ENCODE measurements at places on chromosomes 7 and 10.

- DNase-seq = no peak
These were observed 140.8 kb downstream of the ETV1 start for GRCh38 chr7:13848681-13849131.

DNA sequence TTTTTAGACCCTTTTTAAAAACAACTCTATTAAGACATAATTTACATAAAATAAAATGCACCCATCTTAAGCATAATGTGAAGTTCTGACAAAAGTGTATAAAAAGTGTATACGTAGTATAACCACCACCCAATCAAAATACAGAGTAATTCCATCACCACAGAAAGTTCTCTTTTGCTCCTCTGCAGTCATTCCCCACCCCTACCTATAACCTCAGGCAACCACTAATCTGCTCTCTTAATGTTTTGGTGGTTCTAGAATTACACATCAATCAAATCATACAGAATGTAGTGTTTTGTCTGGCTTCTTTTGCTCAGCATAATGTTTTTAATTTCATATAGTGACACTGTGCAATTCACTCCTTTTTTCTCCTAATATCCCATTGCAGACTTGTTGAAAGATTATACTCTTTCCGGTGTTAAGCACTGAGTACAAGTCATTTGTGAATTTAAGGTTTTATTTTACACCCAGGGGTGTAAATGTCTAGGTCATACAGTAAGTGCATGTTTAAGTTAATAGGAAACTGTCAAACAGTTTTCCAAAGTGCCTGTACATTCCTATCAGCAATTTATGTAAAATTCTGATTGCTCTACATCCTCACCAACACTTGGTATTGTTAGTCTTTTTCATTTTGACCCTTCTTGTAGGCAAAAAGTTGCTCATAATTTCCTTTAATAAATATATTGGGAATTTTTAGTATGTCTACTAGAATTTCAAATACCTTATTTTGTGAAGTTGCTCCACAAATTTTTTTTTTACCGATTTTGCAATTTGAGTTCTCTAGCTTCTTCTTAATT, 86.3 kb downstream of the ZFAND4 start:
- DNase-seq = no peak

- no peak for DNase-seq
These were observed 50.9 kb downstream of the CCDC3 start for GRCh38 chr10:12950583-12951128.

DNA sequence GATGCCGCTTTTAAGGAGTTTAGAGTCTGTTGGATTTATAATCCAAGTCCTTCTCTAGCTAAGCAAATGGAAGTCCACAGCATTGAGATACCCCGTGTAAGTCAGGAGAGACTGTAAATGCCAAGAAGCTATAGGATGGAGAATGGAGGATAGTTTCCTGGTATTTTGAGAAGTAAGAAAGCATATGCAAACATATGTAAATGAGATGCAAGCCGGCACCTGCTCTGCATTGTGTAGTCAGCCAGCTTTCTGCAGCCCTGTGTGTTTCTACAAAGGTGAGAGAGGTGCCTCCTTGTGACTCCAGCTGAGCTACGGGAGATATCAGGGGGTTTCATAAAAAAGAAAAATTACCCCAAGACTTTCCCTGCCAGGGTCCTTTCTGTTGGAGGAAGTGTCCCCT, 176.3 kb downstream of the RPS24 start:
- no peak for DNase-seq

All from activated naive CD4-positive, alpha-beta T cell treated with anti-CD3 and anti-CD28 coated beads, Interleukin-2, amount 10 ng/mL, durations not matched to agents 7 days and 5 days (primary cell).